Right ventricle myocardium inferior (tissue), 1 donor: ENCODE measurements at places on chromosomes 7 and 10. TPM values are rescaled to one million over a fixed set of nuclear protein-coding genes. Genes with fewer than 3 reads are reported as not detected.

The TMEM213 gene
- total RNA-seq: not detected

The KCP gene
- total RNA-seq: 0.11 TPM

The SRRM3 gene
- 16.5 TPM for total RNA-seq

The NRCAM gene
- 0.30 TPM for total RNA-seq

The SPDYE11 gene
- not detected for total RNA-seq

DNA sequence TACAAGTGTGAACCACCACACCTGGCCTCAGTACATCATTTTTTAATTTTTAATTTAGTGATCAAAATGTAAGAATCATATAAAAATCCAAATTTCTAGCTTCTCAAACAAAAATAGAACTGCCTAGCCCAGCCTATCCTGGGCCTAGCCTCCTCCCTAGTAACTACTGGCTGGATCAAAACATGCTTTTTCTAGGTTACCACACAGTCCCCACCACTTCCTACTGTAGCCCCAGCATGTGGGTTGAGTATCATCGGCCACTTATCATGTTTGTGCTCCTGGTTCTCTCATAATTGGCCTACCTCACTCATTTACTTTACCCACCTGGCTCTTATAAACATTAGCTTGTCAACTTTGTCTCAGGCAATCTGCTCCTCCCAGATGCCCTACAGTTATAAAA is 52.9 kb downstream of the DNAJC12 start:
- DNase-seq: no peak

DNA sequence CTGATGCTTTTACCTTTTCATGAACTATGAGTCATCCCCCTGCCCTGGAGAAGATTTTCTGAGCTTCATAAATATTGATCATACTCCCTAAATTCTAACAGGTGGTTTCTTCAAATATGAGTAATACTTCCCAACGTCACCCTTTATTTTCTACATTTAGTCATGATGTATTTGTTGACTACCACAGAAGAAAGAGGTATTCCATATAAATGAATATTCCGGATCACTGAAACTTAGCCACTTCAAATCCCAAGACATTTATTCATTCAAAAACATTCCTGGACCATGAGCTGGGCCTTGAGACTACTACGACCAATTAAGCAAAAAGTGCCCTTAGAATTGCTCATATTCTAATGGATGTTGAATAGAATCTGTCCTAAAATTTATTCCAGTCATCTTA is 395.8 kb upstream of the NPVF start:
- DNase-seq: no peak

GRCh38 chr10:130338636-130339024 is 202.4 kb downstream of the GLRX3 start:
- DNase-seq: no peak

DNA sequence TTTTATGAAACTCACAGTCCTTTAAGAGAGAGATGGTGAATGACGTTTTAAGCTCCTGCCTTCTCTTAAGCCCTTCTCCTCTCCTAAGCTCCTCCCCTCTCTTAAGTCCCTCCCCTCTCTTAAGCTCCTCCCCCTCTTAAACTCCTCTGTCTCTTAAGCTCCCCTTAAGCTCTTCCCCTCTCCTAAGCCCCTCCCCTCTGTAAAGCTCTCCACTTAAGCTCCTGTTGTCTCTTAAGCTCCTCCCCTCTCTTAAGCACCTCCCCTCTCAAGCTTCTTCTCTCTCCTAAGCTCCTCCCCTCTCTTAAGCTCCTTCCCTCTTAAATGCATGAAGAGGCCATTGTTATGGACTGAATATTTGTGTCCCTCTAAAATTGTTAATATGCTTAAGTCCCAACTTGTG is 1180.6 kb upstream of the AUTS2 start:
- no peak for DNase-seq

DNA sequence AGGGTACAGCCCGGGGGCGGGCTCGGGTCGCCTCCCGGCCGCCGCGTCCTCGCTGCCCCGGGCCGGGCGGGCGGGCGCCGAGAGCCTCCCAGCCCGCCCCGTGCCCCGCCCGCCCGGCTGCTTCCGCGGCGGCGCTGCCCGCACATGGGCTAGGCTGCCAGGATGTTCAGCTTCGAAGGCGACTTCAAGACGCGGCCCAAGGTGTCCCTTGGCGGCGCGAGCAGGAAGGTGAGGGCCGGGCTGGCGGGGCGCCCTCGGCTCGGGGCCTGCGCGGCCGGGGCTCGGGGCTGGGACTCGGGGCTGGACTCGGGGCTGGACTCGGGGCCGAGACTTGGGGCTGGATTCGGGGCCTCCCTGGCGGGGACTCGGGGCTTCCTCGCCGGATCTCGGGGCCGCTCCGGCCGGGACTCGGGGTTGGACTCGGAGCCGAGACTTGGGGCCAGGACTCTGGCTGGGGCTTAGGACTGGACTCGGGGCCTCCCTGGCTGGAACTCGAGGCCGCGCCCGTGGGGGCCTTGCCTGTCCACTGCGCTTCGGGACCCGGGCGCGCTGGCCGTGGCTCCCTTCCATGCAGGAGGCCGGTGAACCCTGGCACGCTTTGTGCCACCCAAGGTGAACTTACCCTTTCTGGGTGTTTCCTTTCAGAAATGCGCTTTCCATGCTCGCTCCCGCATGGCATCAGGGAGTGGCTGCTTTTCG is 534 bp downstream of the UBE3C start:
- DNase-seq: peak; percentile 75

DNA sequence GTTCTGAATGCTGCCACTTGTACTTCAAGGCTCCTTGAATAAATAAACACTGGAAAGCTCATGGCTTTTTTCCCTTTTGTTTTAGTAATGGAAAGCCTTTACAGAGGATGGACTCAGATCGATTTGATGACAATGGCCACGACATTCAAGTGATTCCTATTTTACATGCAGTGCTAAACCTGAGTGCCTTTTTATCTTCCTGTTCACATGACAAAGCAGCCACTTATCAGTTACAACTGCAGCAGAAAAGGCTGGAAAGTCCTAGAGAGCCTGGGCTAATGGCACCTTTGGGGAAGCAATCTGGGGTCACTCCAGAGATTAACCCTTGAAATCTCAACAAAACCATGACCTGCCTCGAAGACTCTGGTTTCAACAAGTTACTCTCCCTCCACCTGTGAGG is 249.0 kb upstream of the AUTS2 start:
- DNase-seq: no peak

GRCh38 chr7:105016709-105017656 is 3.0 kb downstream of the KMT2E start:
- no peak for DNase-seq

DNA sequence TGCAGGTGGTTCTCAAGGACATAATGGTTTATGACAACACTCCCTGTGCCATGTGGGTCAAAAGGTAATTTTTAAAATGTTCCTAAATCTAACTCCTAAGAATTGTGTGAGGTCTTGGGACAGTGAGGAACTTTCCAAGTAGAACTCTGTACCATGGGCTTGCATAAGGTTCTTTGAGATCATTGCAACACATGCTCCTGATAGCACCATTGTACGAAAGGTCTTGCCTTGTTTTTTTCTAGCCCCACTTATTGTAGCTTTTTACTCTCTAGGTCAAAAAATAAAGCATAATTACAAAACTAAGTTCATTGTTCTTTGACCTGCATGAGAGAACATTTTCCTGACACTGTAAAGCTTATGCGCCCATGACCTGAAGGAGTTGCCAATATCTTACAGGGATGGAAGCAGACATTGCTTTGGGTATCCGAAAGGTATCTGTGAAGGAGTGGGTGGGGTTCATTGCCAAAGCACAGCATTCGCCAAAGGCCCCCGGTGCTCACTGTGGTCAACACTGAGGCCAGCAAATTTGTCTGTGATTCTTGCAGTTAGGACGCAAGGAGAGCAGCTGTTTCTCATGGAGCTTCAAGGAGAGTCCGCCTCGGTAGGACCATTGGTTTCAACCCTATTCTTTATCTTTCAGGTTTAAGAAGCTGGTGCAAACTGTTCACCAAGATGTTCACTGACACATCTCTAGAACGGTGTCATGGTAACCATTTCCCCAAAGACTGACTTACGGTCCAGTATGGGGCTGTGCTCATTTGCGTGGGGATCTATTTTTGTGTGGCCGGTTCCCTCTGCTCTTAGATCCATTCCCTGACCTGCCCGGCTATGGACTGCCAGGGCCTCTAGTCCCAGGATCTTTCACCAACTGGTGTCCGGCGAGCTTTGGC is 7.6 kb upstream of the PRKAG2 start:
- no peak for DNase-seq

DNA sequence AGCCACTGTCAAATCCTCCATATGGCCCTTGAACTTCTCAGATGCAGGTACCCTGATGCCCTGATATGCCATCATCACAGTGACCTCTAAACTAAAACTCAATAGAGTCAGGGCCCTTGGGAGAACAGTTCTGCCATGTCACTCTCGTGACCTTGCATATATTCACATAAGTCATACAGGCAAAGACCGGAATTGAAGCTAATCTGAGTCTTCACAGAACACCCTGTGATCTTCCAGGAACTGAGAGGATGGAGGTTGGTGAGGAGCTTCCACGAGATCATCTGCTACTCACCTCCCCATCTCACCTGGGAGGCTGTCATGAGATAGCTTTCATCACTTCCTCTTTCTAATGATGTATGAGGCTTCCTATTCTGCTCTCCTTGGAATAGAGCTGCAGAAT is 228.7 kb upstream of the CCDC6 start:
- no peak for DNase-seq

DNA sequence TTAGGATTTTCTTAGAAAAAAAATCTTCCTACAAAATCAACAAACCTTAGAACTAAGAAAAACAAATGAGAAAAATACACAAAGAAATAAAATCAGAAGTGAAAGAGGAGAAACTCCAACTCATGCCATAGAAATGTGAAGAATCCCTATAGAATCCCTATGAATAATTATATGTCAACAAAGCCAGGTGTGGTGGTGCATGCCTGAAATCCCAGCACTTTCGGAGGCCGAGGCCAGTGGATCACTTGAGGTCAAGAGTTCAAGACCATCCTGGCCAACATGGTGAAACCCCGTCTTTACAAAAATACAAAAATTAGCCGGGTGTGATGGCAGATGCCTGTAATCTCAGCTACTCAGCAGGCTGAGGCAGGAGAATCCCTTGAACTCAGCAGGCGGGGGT is 27.1 kb downstream of the ACSM6 start:
- no peak for DNase-seq

DNA sequence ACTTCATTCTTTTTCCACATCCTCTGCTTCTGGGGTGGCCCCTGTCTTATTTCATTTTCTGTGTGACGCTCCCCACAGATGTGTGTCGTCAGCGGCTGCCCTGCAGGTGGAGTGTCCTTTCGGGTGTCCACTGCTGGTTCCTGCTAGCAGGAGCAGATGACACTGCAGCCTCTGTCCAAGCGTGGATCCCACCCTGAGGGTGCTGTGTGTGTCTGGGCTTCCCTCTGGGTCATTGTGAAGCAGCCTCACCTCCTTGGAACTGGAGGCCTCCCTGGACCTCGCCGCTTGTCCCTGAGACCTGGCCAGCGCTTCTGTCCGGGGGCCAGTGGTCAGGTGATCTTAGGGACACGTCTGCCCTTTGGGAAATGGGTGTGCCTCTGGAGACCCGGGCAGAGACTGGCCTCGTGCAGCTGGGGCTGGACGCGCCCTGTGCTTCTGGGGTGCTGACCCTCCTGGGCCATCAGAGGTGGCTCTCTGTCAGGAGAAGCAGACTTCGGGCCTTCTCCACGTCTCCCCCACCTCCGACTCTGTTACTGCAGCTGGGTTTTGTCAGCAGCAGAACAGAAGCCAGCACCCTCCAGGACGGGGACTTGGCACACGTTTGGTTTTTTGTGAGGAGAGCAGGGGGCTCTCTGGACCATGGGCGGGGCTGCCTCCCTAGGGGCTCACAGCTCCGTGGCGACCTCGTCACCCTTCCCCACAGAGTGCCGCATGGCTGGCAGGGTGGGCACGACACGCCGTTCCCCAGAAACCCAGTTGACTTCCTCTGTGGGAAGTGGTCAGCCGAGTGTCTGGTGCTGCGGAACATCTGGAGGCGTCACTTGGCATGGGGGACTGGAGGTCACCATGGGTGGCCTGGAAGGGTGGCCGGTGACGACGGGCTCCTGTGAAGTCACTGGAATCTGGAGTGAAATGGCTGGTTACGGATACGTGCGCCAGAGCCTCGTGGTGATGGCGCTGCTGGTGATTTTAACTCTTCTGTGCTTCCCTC is 48.4 kb downstream of the INPP5A start:
- no peak for DNase-seq
